Activated naive CD4-positive, alpha-beta T cell treated with anti-CD3 and anti-CD28 coated beads, Interleukin-2, amount 10 ng/mL, durations not matched to agents 5 hours and 36 hours (primary cell): ENCODE measurements at places on chromosomes 12 and 14. TPM values are rescaled to one million over a fixed set of nuclear protein-coding genes. Genes with fewer than 3 reads are reported as not detected.

The TRPV4 gene
- total RNA-seq = not detected

The MSI1 gene
- not detected for total RNA-seq

The SALL2 gene
- 3.7 TPM for total RNA-seq

The TPH2 gene
- total RNA-seq = not detected
